H9 (cell line): ENCODE measurements at places on chromosomes 4 and X. TPM values are rescaled to one million over a fixed set of nuclear protein-coding genes. Genes with fewer than 3 reads are reported as not detected.

DNA sequence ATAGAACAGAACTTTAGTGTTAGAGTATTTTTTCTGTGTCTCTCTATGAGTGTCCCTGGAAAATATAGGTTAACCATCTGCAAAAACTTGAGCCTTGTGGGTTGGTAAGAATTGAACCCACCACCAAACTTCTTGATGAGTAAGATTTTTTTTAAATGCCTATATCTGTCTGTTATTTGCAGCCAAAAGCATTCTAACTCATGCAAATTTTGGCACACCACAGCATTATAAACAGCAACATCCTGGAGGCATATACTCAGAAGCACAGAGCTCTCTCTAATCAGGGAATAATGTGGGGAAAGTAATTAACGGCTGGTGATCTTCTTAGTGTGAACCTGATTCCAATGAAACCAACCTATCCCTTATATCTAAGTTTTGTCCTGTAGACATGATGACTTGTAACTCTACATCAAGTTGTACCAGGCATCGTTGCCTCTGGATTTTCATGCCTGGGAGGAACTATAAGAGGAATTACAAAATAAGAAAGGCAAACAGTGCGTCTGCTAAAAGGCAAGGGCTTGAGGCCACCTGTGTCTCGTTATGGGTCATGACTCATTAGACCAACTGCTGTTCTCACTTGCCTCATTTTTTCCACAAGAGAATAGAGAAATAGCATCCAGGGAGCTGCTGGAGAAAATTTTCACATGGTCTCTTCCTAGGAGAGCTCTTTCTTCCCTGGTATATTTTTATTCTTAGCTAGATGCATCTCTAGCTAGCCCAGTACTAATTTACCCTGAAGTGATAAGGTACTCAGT is 202.4 kb downstream of the CHIC2 start:
- H3K4me1 ChIP-seq = peaks cover 3% of the 10 kb centered on the region; the same call in 1 of the 2 replicates
- H3K36me3 ChIP-seq = no peaks in the 10 kb centered on the region
- no peak overlapping the region for H3K27ac ChIP-seq
- H3K4me3 ChIP-seq = no peak overlapping the region
- DNase-seq = no peak

GRCh38 chr4:39169426-39169825 is 12.9 kb upstream of the WDR19 start:
- no peak overlapping the region for H3K4me3 ChIP-seq
- no peaks in the 10 kb centered on the region; the same call in 1 of the 2 replicates for H3K4me1 ChIP-seq
- no peak overlapping the region for H3K27ac ChIP-seq

DNA sequence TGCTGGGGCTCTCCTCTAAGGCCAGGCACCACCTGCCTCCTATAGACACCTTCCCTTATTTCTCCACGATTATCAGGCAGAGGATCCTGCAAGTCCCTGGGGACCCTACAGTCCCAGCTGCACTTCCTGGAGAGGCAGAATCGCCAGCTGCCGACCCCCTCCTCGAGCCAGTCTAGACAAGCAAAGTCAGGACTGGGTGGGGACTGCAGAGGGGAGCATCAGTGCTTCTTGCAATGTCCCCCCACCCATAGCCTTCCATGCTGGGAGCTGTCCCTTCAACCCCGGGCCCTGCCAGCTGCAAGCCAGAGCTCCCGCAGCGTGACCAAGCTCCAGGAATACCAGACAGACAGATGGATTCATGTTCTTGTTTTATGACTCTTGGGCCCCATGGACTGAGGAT is 1.4 kb upstream of the CRMP1 start:
- H3K27me3 ChIP-seq = peaks cover 18% of the 10 kb centered on the region; the same call in 1 of the 2 replicates
- DNase-seq = no peak
- H3K36me3 ChIP-seq = no peaks in the 10 kb centered on the region

GRCh38 chr4:32879913-32880312 is 2159.7 kb downstream of the PCDH7 start:
- H3K4me1 ChIP-seq = no peaks in the 10 kb centered on the region
- DNase-seq = no peak
- no peak overlapping the region for H3K4me3 ChIP-seq
- no peaks in the 10 kb centered on the region for H3K36me3 ChIP-seq

- H3K27ac ChIP-seq = no peak overlapping the region
- DNase-seq = no peak
- H3K36me3 ChIP-seq = no peaks in the 10 kb centered on the region
- H3K4me3 ChIP-seq = no peak overlapping the region
Observed at GRCh38 chr4:89172865-89173264, 61.5 kb downstream of the TIGD2 start.

DNA sequence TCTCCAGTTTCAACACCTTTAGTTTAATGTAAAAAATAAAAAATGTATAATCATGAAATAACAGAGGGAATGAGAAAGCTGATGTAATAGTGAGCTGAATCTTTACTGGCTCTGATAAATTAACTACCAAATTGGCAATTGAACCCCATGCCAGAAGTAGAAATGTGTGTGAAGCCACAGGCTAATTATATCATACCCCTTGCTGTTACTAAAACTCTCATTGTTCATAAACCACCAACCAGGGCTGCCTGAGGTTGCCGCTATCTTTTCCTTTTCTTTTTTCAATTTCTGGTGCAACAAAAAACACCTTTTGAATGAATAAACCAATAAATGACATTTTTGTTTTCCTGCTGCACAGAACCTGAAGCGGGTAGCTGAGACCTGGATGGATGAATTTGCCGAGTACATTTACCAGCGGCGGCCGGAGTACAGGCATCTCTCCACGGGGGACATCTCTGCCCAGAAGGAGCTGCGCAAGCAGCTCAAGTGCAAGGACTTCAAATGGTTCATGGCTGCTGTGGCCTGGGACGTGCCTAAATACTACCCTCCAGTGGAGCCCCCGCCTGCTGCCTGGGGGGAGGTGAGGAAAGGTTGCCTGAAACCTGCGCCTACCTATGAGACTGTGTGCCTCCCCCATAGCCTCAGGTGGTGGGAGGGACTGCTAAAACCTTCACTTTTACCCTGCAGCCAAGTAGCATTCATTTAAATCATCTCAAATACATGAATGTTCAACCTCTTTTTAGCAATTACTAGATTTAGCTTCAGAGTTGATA is 216.7 kb upstream of the GALNT7 start:
- H3K4me3 ChIP-seq = no peak overlapping the region
- H3K27ac ChIP-seq = no peak overlapping the region
- DNase-seq = peak; percentile 40
- no peaks in the 10 kb centered on the region for H3K27me3 ChIP-seq
- no peaks in the 10 kb centered on the region for H3K36me3 ChIP-seq

- no peaks in the 10 kb centered on the region for H3K36me3 ChIP-seq
- H3K27me3 ChIP-seq = no peaks in the 10 kb centered on the region
- H3K4me1 ChIP-seq = no peaks in the 10 kb centered on the region
Observed at GRCh38 chr4:148166132-148166591, 276.1 kb downstream of the NR3C2 start.

- H3K36me3 ChIP-seq = no peaks in the 10 kb centered on the region
- no peaks in the 10 kb centered on the region for H3K27me3 ChIP-seq
- H3K4me3 ChIP-seq = no peak overlapping the region; the same call in 2 of the 3 replicates
- no peak for DNase-seq
- H3K4me1 ChIP-seq = no peaks in the 10 kb centered on the region
- H3K27ac ChIP-seq = no peak overlapping the region
Observed at GRCh38 chrX:47497271-47497888, 14.4 kb upstream of the ZNF41 start.

GRCh38 chr4:157204634-157205244 is 15.8 kb upstream of the GRIA2 start:
- H3K27ac ChIP-seq = no peak overlapping the region
- H3K4me3 ChIP-seq = no peak overlapping the region
- DNase-seq = peak; percentile 86
- H3K36me3 ChIP-seq = no peaks in the 10 kb centered on the region
- H3K4me1 ChIP-seq = no peaks in the 10 kb centered on the region

- H3K27ac ChIP-seq = no peak overlapping the region
- no peak overlapping the region for H3K4me3 ChIP-seq
- H3K4me1 ChIP-seq = no peaks in the 10 kb centered on the region
- no peak for DNase-seq
- no peaks in the 10 kb centered on the region for H3K36me3 ChIP-seq
- H3K27me3 ChIP-seq = no peaks in the 10 kb centered on the region
Observed at GRCh38 chrX:141642979-141643378, 53.5 kb downstream of the SPANXA2 start.

DNA sequence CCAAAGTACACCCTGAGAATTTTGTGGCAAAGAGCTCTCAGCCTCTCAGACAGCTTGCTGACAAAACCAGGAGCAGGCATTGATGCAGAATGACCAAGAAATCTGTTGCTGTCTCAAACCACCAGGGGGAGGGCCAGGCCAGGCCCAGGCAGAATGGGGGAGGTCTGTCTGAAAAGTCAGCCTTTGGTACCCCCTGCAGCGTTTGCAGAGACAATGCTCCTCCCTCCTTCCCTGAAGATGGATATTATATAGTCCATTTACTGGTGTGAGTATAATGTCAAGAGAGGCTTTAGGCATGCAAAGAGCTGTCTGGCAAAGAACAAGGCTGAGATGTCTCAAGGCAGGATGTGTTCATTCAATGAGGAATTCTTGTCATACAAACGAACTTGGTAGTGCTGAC is 52.9 kb upstream of the TRPC5OS start:
- DNase-seq = peak; percentile 81
- H3K36me3 ChIP-seq = no peaks in the 10 kb centered on the region

- H3K27ac ChIP-seq = no peak overlapping the region
- no peaks in the 10 kb centered on the region for H3K4me1 ChIP-seq
- no peaks in the 10 kb centered on the region for H3K36me3 ChIP-seq
- no peaks in the 10 kb centered on the region for H3K27me3 ChIP-seq
- no peak for DNase-seq
- no peak overlapping the region for H3K4me3 ChIP-seq
Observed at GRCh38 chrX:150146271-150146896, 208.1 kb upstream of the EOLA2 start.

DNA sequence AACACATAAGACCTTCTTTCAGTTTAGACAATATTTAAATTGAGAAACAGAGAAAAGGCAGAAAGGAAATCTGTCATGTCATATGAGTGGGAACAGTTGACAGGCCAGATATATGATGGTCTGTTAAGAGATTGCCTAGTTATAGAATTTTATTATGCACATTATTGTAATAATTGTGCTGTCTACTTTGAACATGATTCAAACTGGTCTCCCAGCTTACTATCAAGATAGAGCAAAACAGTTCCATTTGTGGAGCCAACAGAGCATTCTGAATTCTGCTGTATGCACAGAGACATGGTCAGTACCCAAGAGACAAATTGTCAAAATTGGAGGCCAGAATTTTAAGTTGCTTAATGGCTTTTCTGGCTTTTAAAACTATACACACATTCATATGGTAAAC is 139.4 kb downstream of the FBXO8 start:
- H3K4me3 ChIP-seq = no peak overlapping the region
- H3K4me1 ChIP-seq = no peaks in the 10 kb centered on the region
- H3K27me3 ChIP-seq = no peaks in the 10 kb centered on the region
- DNase-seq = no peak
- H3K27ac ChIP-seq = no peak overlapping the region

DNA sequence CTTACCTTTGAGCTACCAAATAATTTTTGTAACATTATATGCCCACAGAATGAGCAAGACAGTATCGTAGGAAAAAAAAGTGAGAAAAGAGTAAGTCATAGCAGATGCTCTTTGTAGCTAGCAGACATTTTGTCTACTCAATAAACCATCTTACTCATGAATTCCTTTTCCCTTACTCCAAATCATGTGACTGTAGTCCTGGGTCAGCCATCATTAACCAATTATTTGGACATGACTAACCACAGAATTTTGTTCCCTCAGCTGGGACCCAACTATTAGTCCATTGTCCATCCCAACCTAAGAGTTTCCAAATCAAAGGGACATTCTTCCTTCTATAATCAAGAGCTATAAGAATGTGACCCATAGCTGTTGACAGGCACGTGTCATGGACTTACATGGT is 11.4 kb downstream of the UBE2D3 start:
- DNase-seq = no peak
- peaks cover 6% of the 10 kb centered on the region; the same call in 1 of the 2 replicates for H3K4me1 ChIP-seq
- no peaks in the 10 kb centered on the region for H3K27me3 ChIP-seq
- peaks cover 22% of the 10 kb centered on the region for H3K36me3 ChIP-seq
- H3K27ac ChIP-seq = no peak overlapping the region

GRCh38 chrX:108312957-108313356 is 125.3 kb downstream of the COL4A6 start:
- H3K27me3 ChIP-seq = no peaks in the 10 kb centered on the region
- H3K4me1 ChIP-seq = no peaks in the 10 kb centered on the region
- DNase-seq = peak; percentile 73
- no peak overlapping the region for H3K4me3 ChIP-seq
- H3K27ac ChIP-seq = no peak overlapping the region

GRCh38 chr4:138181287-138181686 is 60.9 kb downstream of the SLC7A11 start:
- H3K27ac ChIP-seq = no peak overlapping the region
- no peak for DNase-seq
- no peak overlapping the region for H3K4me3 ChIP-seq
- H3K27me3 ChIP-seq = no peaks in the 10 kb centered on the region
- H3K36me3 ChIP-seq = peaks cover 35% of the 10 kb centered on the region

DNA sequence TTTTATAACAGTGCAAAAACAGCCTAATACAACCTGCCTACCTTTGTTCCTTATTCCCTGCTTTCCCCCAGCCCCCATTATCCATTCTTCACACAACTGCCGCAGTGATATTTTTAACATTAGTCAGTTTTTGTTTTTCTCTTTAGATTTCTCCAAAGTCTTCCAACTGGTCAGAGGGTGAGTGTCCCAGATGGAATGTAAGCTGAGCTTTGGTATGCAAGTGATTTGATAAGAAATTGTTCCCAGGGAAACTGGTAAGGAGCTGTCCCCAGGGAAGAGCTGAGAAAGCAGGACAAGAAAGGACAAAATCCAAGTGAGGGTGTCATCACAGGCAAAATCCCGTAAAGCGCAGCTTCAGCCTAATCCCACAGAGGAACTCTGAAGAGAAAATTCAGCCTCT is 475.5 kb upstream of the ADGRL3 start:
- H3K27me3 ChIP-seq = no peaks in the 10 kb centered on the region
- H3K27ac ChIP-seq = no peak overlapping the region
- DNase-seq = no peak
- H3K4me1 ChIP-seq = no peaks in the 10 kb centered on the region

DNA sequence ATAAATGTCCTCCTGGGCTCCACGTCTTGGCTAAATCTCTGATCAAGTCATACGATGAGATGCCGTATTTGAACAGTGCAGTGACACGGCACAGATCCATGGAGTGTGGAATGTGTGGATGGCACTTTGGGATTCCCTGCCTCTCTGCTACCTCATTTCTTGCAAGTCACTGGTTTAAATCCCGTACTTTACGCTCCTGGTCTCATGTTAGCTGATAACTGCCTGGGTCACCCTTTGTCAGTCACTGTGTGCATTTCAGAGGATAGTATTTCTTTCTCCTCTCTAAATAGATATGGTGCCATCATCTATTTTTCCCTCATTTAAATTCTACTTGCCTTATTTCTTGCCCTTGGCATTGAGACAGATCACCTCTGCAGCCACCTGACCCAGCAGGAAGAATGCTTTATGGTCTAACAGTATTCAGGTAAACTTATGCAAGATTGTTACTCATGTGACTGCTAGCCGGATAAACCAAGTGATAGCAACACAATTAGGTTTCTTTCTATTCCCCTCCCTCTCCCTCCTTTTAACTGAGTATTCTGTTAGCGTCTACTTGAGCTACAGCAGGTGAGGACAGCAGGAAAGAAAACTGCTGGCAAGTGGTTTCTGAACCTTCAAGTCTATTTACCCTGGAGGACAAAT is 2.8 kb downstream of the EGF start:
- H3K4me1 ChIP-seq = peaks cover 13% of the 10 kb centered on the region; the same call in 1 of the 2 replicates
- no peaks in the 10 kb centered on the region for H3K36me3 ChIP-seq
- H3K4me3 ChIP-seq = no peak overlapping the region
- H3K27me3 ChIP-seq = no peaks in the 10 kb centered on the region

Gene CBR4
- 32.4 and 33.6 TPM in 2 replicates for total RNA-seq

Gene LETM1
- 41.3 and 43.4 TPM in 2 replicates for total RNA-seq

Gene BMP3
- not detected in 2 replicates for total RNA-seq

Gene CYSLTR1
- total RNA-seq = not detected in 2 replicates

Gene FOXP3
- 0.68 and 0.81 TPM in 2 replicates for total RNA-seq

Gene UGT2B10
- total RNA-seq = not detected in 2 replicates
